ENCODE measurements at places on chromosomes 6 and 20.

DNA sequence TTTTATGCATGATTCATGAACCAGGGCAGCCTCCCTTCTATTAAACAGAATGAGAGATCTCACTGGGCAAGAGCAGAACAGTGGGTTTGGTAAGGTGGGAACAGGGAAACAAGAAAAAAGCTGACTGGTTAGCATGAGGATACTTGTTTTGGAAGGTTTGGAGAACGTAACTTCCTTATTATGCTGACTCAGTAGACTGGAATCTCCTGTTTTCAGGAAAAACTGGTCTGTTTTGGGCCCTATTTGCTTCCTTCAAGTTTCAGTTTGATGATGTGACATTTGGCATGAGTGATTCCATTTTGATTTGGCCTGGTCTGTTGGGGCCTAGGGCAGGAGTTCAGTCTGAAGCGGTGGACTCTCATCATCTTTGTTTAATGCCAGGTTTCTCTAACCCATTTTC, 172.0 kb downstream of the MYLK4 start:
- no peak for DNase-seq

DNA sequence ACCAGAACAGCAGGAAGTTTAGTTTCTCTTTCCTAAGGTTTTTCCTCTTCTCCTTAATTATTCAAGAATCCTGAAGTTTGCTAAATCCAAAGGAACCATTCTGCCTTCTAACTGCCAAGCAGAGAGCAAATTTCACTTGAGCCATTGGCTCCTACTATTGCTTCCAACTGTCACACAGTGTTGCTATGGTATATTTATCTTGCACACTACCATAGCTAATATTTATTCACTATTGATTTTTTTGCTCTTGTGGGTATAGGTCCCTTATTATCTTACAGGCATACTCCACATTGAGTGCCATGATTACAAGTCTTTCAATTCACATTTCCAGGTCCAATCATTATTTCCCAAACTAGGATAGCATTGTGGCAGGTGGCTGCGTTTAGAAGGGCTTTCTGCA, 266.7 kb upstream of the FLRT3 start:
- no peak for DNase-seq

- DNase-seq = no peak
Measured at GRCh38 chr20:34375977-34376430, 12.9 kb downstream of the ITCH start.

DNA sequence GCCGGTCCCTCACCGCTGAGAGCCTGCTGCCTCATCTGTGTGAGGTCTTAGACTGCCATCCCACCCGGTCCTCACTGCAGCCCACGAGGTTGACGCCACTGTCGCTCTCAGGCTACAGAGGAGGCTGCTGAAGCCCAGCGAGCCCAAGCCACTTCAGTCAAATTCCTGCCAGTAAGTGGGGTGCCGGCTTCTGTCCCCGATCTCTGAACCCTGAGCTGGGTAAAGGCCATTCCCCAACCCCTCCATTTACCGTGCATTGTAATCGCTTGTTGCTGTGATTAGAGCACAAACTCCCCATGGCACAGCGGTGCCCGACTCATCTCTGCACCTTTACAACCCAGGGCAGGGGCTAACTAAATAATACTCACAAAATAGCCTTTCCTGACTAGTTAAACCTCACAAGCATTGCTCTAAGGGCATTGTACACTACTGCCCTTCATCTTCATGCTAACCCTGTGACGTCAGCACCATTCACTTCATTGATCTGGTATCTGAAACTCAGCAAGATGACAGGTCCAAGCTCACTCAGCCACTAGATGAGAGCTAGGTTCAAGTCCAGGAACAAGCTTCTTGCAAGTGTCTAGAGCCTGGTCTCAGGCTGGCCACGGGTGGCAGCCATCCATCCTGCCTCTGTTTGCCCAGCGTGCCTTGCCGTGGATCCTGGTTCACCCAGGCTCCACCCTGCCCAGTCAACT, 122.7 kb downstream of the BCAS1 start:
- DNase-seq = no peak

DNA sequence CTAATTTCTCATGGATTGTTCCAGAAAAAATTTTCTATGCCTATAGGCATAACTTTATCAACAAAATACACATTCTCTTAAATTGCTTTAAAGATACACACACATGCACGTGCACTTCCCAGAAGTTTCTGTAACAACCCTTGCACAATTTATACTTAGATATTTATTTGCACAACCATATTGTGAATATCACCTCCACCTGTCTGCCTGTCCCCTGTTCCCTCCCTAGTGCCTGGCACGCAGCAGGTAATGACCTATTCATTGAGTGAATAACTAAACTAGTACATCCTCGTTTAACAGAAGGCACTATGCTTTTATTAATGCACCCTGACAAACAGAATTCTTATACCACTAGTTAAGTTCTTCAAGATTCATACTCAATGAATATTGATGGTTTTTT, 198.9 kb downstream of the BCAS1 start:
- DNase-seq = no peak

GRCh38 chr6:89133981-89134380, 11.9 kb upstream of the PM20D2 start:
- DNase-seq = no peak

- DNase-seq = no peak
Measured at GRCh38 chr20:62233684-62234083, 4.6 kb upstream of the OSBPL2 start.

DNA sequence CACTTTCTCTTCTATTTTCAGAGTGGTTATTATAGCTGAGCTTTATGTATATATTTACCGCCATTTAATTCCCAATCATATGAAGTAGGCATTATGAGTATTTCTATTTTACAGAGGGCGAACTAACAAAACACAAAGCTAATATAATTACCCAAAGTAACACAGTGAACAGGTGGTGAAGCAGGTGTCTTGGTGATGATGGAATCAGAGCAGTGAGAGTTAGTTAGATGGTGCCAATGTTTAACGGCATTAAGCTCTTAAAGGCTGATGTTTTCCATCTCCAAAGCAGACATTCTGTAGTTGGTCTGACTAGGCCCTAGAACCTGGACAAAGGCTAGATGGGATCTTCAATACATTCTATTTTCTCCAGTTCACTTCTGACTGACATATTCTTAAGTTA, 551.1 kb upstream of the SYNCRIP start:
- no peak for DNase-seq

GRCh38 chr20:17825960-17826843, 126.4 kb downstream of the BANF2 start:
- DNase-seq = no peak

DNA sequence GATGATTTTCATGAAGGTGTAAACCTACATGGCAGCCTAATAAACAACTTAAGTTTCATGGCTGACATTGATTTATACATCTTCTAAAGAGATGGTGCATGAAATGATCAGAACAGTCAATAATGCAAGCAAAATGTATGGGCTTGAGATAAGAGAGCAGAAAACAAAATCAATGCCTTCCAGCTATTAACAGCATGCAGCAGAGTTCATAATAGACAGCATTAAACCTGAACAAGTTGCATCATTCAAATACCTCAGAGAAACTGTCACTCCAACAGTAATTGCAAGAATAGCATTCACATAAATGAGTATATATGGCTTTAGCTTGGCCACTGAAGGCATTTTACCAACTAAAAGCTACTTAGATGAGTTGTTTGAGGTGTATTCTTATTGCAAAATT, 319.6 kb upstream of the ARID1B start:
- no peak for DNase-seq

DNA sequence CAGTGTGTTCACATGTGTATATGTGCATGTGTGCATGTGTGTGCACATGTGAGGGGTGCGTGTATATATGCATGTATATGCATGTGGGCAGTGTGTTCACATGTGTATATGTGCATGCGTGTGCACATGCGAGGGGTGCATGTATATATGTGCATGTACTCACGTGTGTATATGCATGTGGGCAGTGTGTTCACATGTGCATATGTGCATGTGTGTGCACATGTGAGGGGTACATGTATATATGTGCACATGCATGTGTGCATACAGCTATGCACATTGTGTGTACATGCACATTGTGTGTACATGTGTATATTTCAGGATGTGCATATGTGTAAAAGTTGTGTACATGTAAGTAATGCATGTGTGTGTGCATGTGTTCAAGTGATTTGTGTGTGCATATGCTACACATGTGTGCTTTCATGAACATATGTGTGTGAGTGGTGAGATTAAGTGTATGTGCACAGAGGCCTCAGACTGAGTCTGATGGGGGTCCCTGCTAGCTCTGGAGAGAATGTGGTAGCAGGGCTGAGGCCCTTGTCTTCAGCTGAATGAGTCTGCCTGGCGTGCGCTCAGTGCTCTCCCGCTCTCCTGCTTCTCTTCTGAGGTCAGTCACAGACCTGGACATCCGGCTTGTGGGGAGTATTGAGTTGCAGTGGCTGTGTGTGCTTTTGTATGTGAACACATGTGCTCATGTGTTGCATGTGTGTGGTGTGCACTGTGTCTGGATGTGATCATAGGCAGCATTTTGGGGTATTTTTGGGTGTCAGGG, 19.9 kb upstream of the MYT1 start:
- DNase-seq = no peak

DNA sequence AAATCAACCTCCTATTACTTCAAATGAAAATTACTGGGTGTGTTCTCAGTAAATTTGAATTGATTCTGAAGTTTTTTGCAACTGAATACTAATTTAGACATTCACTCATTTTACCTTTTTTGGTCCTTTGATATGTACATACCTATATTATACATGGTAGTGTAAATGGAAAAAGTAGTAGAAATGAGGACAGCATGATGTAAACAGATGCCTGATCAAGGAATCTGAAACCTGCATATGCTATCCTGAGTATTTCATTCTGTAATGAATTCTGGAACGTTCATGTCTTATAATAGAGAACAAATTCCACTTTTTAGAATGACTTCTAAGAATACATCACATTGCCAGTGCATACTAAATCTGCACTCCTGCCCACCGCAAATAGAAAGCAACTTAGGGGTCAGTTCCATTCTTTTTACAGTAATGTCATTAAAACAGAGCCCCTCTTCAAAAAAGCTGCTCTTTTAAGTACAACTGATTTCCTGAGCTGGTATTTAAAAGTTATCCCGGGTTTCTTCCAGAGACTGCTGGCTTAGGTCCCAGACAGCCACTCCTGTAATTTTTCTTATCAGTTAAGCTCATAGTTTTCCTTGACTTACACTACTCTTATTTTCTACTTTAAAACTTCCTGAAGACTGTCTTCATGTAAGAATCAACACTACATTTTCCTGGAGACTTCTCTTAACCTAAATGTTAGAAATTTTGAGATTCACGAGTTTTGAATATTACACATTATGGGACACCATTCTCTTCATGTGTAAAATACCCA, 48.4 kb downstream of the MAP3K7 start:
- no peak for DNase-seq

- DNase-seq = no peak
Measured at GRCh38 chr6:107495196-107495643, 5.3 kb downstream of the SOBP start.

DNA sequence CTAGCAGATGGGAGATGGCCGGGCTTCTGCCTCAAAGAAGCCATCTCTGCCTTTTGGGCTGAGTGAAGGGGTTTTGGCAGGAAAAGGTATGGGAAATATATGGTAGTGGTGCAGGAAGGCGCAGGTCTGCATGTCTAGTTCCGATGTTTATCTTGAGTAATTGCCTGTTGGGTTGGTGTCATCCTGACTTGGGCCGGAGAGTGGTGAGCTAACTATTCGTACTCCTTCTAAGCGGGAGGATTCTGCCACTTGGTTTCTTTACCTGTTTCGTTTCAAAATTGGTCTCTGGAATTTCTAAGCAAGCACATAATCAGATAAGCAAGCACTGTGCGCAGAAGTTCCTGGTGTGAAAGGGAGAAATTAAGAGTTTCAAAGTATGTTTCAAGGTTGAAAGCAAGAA, 229.6 kb downstream of the SAMD5 start:
- DNase-seq = no peak

DNA sequence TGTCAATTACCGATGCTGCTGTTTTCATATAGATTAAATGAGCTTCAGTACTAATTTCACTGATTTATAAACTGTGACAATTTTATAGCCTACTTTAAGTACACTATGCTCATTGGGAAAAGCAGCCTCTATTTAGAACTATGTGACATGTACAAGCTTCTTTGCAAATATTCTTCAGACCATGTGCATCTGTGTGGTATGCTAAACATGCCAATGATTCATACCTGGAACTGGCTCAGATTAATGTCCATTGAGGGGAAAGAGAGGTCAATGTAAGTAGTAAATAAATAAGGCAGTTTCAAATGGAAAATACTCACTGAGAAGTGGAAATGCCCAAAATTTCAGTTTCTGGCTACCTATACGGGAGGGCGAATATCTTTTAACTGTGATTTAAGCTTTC, 777.7 kb downstream of the C6orf118 start:
- no peak for DNase-seq
